Activated CD4-positive, alpha-beta T cell treated with anti-CD3 and anti-CD28 coated beads, Interleukin-2, amount 50 U/mL, for 48 hours (primary cell): ENCODE measurements at places on chromosomes 3 and 15.

GRCh38 chr3:112357930-112358780 lies 25.2 kb downstream of the CD200 start:
- peak; percentile 29 for DNase-seq

- no peak for DNase-seq
Measured at GRCh38 chr3:62057339-62058047, 315.9 kb downstream of the FEZF2 start.

- DNase-seq, result no peak
Measured at GRCh38 chr3:10933470-10933804, 59.1 kb upstream of the SLC6A1 start.

DNA sequence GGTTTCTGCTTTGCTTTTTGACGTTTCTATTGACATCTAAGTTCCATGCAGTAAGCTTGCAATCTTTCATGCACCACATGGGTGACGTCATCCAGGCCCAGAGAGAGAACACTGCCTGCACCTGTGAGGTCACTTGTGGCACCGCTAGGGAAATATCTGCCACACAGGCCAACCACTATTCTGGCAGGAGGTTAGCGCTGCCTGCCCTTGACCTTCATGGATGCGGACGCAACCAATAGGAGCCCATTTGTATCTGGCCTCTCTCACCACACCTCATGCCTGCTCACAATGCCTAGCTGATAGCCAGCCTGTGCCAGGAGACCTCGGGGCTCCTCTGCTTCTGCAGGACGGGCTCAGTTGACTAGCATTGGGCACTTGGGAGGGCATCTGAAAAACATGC lies 55.8 kb upstream of the PRR23E start:
- no peak for DNase-seq

DNA sequence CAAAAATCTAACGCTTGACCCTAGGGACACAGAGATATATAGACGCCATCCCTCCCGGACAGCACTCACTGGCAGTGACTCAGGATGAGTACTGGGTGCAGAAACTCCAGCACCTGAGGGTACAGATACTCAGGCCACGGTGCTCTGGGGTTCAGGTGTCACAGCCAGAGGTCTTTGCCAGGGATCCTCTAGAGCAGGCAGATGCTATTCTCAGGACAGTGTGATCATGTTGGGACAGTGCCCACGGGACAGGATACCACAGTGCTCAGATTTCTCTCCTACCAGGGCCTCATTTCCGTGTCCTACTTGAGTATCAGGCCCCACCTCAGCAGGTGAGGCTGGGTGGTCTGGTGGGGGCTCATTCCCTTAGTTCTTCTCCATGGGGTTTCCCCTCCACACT lies 34.4 kb downstream of the HOMER2 start:
- DNase-seq, result no peak

GRCh38 chr3:15638891-15639262 lies 37.3 kb downstream of the BTD start:
- DNase-seq, result no peak

- DNase-seq, result no peak
Measured at GRCh38 chr15:32908135-32908801, 190.5 kb downstream of the GREM1 start.

- no peak for DNase-seq
Measured at GRCh38 chr3:154176036-154176435, 54.8 kb downstream of the ARHGEF26 start.

GRCh38 chr3:106068795-106069194 lies 200.0 kb upstream of the CBLB start:
- DNase-seq, result no peak

DNA sequence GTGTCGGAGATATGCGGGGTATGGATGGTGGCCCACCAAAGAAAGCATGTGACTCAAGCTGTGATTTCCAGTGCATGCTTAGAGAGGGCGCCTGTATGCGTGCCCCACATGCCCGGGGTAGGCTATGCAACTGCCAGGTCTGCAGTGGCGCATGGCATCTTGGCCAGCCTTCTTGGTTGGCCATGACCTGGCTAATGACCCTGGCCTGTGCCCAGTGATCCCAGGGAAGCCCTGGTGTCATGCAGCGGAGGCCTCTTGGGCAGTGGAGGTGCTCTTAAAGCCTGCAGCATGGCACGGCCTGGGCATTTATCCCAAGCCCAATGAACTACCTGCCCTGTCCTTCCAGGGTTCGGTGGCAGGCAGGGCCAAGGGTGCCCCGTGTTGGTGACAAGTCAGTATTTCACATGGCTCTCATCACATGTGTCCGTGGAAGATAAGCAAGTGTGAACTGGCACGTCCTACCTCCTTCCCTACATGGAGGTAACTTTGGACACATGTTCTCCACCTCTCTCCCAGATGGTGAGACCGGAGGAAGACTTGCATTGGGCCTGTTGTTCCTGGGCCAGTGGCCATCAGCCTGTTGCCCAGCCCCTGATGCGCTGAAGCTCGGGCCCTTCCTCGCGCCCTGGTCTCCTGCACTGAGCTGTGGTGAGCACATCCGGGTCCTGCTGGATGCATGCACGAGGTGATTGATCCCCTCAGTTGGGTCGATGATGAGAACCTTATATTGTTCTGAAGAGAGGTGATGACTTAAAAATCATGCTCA lies 192.0 kb downstream of the UBE3A start:
- DNase-seq, result no peak

DNA sequence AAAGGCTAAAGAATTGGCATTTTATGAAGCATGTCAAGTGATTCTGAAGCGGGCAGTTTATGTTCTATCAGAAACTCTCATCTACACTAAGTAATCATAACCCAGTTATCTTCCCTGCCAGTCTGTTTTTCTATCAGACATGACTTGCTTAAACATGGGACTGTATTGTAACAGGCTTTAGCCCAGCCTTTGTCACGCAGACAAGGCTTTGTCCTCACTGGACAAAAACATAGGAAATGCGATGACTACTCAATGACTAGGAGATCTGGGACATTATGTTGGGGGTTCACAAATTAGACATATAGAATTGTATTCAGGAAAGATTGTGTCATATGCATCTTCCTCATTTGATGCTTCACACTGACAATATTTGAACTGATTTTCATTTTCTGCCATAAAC lies 115.5 kb downstream of the GADL1 start:
- DNase-seq, result no peak

DNA sequence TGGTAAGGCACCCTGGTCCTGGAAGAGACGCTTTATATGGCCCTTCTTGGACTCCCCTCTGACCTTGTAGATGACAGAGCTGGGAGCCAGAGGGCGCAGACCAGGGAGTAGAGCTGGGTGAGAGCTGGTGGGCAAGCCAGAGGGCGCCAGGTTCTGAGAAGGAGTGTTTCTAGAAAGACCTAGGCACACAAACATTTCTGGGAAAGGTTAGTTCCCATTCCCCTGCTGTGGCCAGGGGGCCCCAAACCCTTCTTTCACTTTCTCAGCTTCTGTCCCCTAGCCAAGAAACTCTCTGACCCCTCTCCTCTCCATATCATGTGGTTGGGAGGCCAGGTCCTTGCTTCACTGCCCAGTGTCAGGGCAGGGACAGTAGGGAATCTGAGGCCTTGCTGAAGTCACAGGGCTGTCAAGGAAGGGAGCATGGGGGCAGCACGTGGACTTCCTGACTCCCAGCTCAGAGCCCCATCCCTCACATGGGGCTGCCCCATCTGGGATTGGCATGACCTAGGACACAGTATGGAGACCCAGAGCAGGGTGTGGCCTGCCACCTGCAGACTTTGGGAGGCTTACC lies 3.6 kb downstream of the HEMK1 start:
- DNase-seq, result peak; percentile 70

DNA sequence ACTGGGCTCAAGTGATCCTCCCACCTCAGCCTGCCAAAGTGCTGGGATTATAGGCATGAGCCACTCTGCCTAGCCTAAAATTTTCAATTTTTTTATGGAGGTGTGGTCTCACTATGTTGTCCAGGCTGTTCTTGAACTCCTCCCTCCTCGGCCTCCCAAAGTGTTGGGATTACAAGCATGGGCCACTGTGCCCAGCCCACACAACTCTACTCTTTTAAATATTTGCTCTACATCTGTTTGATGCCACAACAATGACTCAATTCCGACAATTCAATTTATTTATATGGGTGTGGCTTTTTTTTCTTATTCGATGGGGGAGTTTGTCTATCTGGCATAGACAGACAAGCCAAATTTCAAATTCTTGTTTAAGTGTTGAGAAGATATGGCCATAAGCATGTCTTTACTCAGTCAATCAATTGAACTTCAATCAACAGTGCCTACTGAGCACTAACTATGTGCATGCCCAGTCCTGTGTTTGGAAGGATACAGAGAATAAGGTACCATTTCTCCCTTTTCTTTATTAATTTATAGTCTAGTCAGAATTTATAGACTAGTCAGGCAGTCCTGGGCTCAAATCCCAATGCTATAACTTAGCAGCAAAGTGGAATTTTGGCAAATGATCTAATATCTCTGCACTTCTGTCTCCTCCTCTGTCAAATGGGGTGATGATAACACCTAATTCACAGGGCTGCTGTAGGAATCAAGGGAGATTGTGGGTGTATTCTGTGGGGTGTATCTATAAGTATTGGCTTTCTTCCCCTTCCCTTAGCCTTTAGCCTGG lies 54.6 kb upstream of the PIAS1 start:
- DNase-seq, result no peak

- no peak for DNase-seq
Measured at GRCh38 chr3:4218456-4219226, 84.5 kb upstream of the SETMAR start.

DNA sequence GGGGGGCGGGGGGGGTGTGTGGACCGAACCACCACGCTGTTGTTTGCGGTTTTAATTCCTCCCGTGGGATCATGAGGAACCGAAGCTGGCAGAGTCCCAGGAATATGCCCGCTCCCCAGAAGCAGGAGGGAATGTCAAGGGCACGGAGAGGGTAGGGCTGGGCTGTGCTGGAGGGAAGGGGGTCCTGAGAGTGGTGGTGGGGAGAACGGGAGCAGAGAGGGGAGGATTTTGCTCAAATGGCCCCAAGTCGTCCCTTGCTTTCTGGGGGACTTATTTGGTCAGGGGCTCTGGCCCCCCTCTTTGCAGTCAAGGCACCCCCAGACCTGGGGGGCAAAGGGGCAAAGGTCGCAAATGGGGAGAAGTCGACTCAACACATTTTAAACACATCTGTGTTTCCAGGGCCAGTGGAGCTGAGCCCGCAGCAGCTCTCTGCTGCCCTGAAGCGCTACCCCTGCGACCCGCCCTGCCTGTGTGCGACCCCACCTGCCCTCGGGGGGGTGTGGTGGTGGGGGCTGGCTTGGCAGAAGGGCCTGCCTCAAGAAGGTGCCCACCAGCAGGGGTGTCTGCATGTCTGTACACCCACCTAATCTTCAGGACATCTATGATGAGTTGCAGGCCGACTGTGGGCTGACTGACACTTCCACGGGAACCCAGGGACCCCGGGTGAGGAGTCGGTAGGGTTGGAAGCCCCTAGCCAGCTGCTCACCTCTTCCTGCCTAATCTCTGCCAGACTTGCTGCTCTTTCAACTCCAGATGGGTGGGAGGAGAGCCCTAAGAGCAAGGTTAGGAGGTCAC lies 602 bp upstream of the ATP2B2 start:
- DNase-seq, result no peak

GRCh38 chr3:3015185-3016089 lies 94.7 kb downstream of the IL5RA start:
- no peak for DNase-seq

DNA sequence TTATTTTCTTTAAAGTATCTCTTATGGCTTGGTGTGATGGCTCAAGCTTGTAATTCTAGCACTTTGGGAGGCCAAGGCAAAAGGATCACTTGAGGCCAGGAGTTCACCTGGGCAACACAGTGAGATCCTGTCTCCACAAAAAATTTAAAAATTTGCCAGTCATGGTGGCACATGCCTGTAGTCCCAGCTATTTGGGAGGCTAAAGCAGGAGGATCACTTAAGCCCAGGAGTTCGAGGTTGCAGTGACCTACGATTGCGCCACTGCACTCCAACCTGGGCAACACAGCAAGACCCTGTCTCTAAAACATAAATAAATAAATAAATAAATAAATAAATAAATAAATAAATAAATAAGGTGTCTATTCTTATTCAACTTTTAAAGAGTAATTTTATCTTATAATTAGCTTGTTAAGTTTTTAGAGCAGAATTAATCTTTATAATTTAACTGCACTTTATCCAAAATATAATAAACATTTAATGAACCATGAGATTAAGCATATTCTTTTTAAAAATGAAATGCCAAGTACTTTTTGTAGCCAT lies 48.0 kb downstream of the KPNA1 start:
- no peak for DNase-seq

DNA sequence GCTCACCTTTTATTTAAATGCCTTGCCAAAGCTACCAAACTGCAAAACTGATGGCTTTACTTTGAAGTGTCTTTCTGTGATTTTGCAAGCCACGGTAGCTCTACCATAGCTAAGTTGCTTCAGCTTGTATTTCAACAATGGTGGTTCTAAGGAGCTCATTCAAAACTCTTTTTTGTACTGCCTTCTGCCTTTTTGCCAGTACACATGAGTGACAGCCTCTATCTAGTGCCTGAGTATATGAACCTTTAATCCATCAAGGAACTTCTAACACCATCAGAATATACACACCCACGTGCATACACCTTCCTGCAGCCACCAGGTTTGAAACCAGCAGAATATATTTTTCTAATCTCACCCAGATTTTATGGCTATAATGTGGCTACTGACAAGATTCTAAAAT lies 10.4 kb upstream of the NR2F2 start:
- DNase-seq, result no peak

DNA sequence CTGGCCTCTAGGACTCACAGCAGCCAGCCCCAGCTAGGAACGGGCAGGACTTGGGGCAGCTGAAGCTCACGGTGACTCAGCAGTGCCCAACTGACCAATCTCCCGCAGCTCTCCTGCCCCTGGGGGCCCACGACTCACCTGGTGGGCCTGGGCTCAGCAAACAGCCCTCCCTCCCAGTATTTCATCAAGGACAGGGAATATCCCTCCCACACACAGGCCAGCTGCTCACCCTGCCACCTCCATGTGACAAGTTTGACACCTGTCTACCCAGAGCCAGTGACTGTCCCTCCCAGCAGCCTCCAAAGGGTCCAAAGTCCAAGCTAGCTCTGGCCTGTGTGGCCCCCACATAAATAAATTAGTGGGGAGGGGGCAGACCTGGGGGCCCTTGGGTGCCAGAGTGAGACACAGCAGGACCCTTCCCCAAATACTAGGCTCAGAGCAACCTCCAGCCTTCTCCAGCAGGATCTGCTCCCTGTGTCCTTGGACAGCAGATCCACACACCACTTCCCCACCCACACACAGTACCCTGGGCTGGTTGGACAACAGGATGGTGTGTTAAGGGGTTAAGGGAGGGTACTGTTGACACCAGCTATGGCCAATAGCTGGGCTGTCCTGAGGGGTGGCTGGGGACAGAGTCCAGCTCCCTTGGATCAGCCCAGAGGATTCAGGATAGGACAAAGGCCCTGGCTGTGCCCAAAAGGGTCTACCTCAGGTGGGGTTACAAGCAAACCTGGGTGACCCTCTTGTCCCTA lies 4.3 kb downstream of the GNAT1 start:
- no peak for DNase-seq
